ENCODE measurements at places on chromosomes 16 and 17.
A peak's percentile ranks its signal among the peaks of the same experiment; 100 is the strongest.

- no peak for DNase-seq
- peaks cover 4% of the 10 kb centered on the region for H3K36me3 ChIP-seq
- no peak overlapping the region for H3K4me3 ChIP-seq
- H3K27me3 ChIP-seq = no peaks in the 10 kb centered on the region
- H3K4me1 ChIP-seq = peaks cover 52% of the 10 kb centered on the region
Observed at GRCh38 chr16:84577034-84577803, 40.7 kb downstream of the COTL1 start.

DNA sequence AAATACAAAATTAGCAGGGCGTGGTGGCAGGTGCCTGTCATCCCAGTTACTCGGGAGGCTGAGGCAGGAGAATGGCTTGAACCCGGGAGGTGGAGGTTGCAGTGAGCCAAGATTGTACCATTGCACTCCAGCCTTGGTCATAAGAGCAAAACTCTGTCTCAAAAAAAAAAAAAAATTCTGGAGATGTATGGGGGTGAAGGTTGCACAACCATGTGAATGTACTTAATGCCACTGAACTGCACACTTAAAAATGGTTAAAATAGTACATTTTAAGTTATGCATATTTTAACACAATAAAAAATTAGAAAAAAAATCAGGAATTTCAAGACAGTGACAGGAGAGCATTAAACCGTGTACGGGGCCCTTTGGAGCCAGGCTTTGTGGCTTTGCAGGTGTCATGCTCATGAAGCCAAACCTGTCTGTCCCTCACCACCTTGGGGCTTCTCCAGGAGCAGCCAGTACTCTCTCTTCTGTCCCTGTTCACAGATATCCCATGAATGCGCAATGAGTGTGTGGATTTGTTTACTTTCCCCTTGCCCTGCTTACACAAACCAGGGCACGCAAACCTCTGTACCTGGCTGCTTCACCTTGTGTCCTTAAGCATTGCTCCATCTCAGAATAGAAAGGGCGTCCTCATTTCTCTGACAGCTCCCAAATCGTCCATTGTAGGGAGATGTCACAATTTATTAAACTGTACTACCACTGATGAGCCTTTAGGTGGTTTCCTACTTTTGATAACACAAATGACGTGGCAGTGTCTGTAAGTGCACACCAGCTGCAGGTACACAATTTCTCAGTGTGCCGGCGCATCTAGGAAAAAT is 58.2 kb upstream of the CBX4 start:
- no peaks in the 10 kb centered on the region for H3K4me1 ChIP-seq
- no peak overlapping the region for H3K27ac ChIP-seq

- DNase-seq = no peak
- peaks cover 18% of the 10 kb centered on the region for H3K27me3 ChIP-seq
- H3K4me3 ChIP-seq = no peak overlapping the region
- no peaks in the 10 kb centered on the region for H3K36me3 ChIP-seq
- no peak overlapping the region for H3K27ac ChIP-seq
- peaks cover 11% of the 10 kb centered on the region for H3K4me1 ChIP-seq
Observed at GRCh38 chr16:57389087-57389468, 15.5 kb upstream of the CCL17 start.

DNA sequence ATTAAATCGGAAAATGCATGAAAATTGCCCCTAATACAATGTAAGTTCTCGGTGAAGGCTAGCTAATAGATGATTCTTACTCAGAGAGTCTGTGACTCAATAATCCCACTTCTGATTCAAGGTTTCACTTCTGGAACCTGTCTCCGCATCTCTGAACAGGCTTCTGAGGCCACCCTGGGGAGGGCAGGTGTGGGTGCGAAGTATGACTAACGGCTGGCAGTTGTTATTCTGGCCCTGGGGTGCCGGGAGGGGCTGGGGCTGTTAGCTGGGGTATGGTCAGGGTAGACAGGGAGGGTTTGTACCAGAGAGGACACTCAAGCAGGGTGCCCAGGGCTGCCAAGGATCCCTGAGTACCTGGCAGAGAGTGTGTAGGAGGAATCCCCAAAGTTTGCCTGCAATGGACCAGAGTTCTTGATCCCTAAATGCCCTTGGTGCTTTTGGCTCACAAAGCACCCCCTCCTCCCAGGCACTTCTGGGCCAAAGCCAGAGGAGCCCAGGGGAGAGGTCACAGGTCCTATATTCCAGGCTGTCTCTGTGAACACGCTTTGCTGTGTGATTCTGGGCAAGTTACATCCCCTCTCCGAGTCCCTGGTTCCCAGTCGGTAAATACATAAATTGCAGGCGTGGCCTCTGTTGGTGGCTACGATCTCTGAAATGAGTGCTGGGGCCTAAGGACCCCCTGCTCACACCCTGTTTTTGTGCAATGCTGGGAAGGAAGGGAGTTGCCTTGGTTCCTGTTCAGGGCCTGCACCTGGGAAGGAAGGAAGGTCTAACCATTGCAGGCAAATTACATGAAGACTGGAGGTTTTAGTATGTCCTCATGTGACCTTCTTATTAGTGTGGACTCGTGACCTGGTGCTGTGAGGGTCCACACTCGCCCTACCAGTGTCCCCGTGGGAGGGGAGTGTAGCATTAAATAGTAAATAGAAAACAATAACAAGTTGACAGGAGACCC is 49.9 kb upstream of the CPNE2 start:
- peaks cover 15% of the 10 kb centered on the region for H3K36me3 ChIP-seq
- peak; percentile 90 for DNase-seq
- H3K4me1 ChIP-seq = peaks cover 67% of the 10 kb centered on the region
- H3K27ac ChIP-seq = peak overlapping the region; percentile 99
- H3K27me3 ChIP-seq = no peaks in the 10 kb centered on the region

DNA sequence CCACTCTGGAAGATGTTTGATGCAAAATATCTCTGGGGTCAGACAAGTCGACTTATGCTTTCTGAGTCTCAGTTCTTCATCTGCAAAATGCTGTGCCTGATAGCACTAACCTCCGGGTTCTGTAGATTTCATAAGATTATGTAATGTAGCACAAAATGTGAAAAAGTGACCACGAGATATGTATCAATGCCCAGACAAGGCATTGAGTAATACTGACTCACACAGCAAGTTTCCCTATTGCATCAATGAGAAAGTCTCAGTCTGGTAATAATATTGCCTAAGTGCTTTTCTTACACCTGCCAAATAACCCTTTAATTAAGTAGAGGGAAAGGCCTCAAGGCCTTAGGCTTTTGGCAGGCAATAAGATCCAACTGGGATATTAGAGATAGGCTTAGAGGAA is 41.4 kb upstream of the MMP2 start:
- no peak overlapping the region for H3K27ac ChIP-seq
- no peaks in the 10 kb centered on the region for H3K36me3 ChIP-seq
- H3K4me3 ChIP-seq = no peak overlapping the region
- peaks cover 7% of the 10 kb centered on the region for H3K4me1 ChIP-seq
- H3K27me3 ChIP-seq = peaks cover 39% of the 10 kb centered on the region

GRCh38 chr16:35598696-35599332 is 2139.4 kb downstream of the TP53TG3F start:
- H3K27me3 ChIP-seq = no peaks in the 10 kb centered on the region
- no peak overlapping the region for H3K4me3 ChIP-seq
- DNase-seq = no peak

- no peaks in the 10 kb centered on the region for H3K27me3 ChIP-seq
- H3K36me3 ChIP-seq = no peaks in the 10 kb centered on the region
- H3K27ac ChIP-seq = no peak overlapping the region
- H3K4me1 ChIP-seq = no peaks in the 10 kb centered on the region
- H3K4me3 ChIP-seq = no peak overlapping the region
Observed at GRCh38 chr16:65876056-65876408, 490.5 kb upstream of the CDH5 start.
